ENCODE measurements at places on chromosomes 2 and 18.

DNA sequence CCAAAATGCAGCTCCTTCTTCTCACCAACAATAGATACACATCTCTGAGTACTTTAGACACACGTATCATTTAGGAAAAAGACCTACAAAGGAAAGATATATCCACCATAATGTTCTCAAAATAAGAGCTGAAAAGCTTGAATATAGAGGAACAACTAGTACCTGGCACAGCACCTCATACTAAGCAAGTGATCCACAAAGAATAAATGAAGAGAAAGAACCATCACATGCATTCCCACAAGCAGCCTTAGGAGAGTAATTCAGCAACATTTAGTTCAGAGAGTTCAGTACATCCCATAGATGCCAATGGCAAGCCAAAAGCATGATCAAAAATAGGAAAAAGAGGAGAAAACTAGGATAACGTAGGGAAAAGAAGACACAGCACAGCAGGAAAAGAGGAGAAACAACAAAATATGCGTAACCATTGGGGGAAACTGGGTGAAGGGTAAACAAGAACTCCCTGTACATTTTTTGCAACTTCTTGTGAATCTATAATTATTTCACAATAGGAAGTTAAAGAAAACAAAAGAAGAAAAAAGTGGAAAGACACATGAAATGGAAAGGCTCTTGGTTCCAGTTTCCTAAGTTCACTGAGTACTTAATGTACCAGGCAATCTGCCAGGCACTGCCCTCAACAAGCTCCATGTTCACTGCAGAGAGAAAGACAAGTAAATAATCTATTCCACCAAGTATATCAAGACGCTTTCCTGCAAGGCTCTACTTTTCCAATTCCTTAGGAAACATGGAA lies 22.3 kb downstream of the CLASP1 start:
- DNase-seq: no peak

- no peak for DNase-seq
These were observed 100.3 kb downstream of the TTC32 start for GRCh38 chr2:19801367-19802080.

DNA sequence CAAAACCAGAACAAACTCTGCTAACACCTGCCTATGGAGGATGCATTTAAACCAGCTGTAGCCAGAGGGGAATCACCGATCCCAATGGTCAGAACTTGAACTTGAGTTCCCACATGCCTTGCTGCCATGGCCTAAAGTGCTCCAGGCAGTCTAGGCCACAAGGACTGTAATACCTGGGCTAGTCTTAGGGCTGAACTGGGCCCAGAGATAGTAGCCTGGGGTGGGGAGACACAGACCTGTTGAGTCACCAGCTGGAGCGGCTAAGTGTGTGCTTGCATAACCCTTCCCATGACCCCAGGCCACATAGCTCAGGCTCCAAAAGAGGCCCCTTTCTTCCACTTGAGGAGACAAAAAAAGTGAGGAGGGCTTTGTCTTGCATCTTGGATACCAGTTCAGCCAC lies 515.0 kb upstream of the DDX18 start:
- DNase-seq: no peak

GRCh38 chr2:2570360-2570759 lies 239.3 kb upstream of the MYT1L start:
- DNase-seq: no peak

- no peak for DNase-seq
These were observed 912 bp upstream of the FBXO11 start for GRCh38 chr2:47907039-47907781.

- no peak for DNase-seq
These were observed 80.6 kb downstream of the GFPT1 start for GRCh38 chr2:69306393-69306821.

GRCh38 chr2:237207646-237208045 lies 122.0 kb downstream of the COPS8 start:
- DNase-seq: no peak
